ENCODE measurements at places on chromosomes 7 and 10.

GRCh38 chr7:55237156-55237893, 127.8 kb upstream of the LANCL2 start:
- no peak for DNase-seq

DNA sequence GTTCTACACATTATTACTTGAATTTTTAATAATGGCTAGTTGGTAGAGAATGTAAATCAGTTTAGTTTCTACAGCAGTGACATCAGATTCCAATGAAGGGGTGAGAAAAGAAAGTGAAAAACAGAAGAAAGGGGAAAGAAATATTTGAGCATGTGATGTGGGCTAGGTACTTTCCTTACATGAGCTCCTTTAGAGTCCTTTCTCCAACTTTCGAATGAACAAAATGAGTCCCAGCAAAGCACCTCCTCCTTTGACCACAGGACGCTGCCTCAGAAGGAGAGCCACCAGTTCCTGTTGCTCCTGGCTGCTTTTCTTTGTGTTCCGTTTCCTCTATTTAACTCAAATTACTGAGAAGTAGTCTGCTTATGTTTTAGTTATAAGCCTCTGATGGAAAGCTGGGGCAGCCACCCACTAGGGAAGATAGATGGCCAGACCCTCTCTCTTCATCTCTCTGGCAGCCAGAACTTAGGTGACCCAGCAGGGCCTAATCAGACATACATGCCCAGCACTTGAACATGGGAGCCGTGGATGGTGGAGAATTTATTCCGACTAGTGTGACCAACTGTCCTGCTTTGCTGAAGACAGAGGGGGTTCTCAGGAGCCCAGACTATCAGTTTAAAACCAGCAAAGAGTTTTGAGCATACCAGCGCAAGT, 82.4 kb upstream of the NME8 start:
- no peak for DNase-seq

GRCh38 chr10:126059076-126059826, 162.9 kb downstream of the FANK1 start:
- DNase-seq, result no peak

DNA sequence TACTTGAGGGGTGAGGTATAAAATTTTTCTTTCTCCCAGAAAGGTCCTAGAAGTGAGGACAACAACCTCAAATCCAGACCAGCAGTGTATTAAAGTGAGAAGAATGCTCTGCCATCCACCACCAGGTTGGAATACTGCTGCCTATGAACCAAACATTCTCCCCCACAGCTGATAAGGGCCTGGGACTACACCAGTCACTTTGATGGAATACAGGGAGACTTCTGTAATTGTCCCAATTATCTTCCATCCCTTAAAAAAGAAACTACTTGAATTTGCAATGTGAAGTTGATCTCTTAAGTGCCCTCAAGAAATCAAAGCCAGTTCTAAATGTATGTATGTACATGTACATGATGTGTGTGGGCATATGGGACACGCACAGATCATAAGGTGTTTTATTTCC, 3.0 kb downstream of the TBX20 start:
- no peak for DNase-seq

GRCh38 chr7:129170441-129171021, 17.9 kb upstream of the SMO start:
- DNase-seq, result no peak

GRCh38 chr7:94289071-94289470, 105.6 kb upstream of the COL1A2 start:
- DNase-seq, result no peak

GRCh38 chr10:30229536-30229935, 119.5 kb downstream of the MTPAP start:
- no peak for DNase-seq

DNA sequence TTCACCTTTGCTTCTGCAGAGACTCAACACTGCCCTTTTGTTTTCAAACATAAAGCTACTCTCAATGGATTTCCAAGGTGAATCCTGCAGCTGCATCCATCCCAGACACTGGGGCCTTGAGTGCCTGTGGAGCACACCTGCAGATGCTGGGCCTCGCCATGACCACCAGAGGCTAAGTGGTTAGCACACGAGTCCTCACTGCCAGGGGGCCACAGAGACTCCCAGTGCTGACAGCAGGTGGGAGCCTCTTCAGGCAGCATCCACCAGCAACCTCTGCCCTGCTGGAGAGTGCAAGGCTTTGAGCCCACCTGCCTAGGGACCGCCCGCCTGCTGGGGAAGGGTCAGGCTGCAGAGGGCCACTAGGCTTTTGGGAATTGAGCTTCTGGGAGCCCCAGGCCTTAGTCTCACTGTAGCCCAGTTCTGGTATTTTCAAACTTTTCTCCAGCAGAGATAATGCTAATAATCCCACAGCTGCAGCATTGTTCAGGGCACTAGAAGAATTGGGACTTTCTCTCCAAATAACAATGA, 9.4 kb upstream of the HPS1 start:
- DNase-seq, result no peak

GRCh38 chr7:45104844-45105587, 6.5 kb downstream of the TBRG4 start:
- DNase-seq, result no peak

GRCh38 chr10:95866467-95866842, 41.3 kb upstream of the CC2D2B start:
- DNase-seq, result no peak

DNA sequence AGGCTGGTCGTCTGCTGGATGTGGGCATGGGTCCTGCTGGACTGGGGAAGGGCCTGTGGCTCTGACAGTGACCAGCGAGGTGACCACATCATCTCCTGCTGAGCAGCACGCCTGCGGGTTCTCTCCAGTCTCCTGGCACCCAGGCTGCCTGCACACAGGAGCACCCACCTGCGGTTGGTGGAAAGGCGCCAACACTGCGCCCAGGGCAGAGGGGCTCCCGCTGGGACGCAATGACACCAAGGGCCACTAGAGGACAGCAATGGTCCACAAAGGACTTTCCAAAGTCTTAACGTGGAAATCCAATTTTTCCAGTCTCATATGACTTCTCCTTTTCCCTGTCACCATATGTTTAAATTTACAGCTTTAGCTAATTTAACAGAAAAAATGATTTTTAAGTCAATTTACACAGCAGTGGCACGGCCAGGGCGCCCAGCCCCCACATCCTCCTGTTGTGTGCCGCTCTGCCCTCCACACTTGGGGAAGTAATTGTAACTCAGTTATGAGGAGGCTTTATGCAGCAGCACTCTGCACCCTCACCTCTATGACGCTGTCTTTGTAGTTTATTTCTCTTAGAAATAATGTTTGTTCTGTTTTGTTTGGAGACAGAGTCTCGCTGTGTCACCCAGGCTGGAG, 38.1 kb downstream of the CFAP46 start:
- no peak for DNase-seq

DNA sequence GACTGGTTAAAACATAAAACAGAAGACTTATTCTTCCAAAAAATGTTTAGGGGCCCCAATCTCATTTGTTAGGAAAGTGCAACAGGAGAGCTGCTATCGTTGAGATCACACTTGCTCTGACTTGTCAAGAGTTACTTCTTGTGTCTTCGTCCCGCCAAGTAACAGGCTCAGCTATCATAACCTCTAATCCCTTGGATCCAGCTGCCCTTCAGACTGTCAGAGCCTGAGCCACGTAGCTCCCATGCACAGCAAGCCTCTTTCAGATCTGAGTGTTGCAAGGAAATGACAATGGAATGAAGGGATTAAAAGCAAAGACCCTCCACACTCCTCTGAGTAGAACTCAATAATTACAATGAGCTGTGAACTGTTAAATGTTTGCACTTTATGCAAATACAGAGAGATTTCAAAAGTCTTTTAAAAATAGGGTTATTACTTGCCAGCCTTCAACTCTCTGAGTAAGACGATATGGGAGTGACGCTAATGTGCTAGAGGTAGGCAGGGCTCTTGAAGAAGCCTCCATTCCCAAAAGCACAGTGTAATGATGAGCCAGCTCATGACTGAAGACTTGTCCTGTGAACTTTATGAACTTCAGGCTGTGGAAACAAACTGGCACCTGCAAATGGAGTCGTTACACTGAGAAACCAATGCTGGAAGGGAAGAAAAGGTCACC, 28.4 kb upstream of the CDK13 start:
- DNase-seq, result no peak

DNA sequence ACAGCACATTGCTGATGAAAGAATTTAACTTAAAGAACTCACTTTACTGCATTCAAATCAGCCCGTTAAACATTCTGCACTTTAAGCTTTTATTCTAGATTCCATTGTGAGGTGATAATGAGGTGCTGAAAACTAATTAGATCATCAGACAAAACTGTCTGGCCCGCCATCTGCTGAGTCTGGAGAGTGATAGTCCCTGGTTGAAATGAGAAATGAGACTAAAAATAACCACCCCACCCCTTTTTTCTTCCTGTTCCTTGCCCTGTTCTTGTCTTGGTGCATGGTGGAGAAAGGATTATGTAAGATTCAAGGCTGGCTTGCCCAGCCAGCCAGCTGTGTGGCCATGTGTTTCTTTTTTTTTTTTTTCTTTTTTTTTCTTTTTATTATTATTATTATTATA, 277.0 kb upstream of the COBL start:
- DNase-seq, result no peak

GRCh38 chr7:712381-713138, 13.9 kb upstream of the DNAAF5 start:
- no peak for DNase-seq

GRCh38 chr7:22001345-22002004, 55.8 kb upstream of the CDCA7L start:
- DNase-seq, result peak; percentile 9

DNA sequence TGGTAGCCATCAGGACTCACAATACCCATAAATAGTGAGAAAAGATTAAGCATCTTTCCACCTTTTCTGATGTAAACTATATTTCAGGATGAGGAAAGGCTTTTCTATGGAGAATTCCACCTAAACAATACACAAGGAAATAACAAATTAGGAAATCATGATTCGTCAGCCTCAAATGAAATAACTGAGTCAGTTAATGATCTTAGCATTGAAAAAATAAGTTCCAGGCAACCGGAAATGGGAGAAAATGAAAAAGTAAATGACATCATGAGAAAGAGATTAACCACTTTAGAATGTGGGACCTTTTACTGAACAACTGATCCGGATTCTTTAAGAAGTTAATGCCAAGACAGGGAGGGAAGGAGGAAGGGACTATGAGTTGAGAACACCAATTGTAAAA, 742.3 kb downstream of the TNS3 start:
- no peak for DNase-seq

GRCh38 chr7:99791021-99791420, 7.0 kb upstream of the CYP3A4 start:
- no peak for DNase-seq

DNA sequence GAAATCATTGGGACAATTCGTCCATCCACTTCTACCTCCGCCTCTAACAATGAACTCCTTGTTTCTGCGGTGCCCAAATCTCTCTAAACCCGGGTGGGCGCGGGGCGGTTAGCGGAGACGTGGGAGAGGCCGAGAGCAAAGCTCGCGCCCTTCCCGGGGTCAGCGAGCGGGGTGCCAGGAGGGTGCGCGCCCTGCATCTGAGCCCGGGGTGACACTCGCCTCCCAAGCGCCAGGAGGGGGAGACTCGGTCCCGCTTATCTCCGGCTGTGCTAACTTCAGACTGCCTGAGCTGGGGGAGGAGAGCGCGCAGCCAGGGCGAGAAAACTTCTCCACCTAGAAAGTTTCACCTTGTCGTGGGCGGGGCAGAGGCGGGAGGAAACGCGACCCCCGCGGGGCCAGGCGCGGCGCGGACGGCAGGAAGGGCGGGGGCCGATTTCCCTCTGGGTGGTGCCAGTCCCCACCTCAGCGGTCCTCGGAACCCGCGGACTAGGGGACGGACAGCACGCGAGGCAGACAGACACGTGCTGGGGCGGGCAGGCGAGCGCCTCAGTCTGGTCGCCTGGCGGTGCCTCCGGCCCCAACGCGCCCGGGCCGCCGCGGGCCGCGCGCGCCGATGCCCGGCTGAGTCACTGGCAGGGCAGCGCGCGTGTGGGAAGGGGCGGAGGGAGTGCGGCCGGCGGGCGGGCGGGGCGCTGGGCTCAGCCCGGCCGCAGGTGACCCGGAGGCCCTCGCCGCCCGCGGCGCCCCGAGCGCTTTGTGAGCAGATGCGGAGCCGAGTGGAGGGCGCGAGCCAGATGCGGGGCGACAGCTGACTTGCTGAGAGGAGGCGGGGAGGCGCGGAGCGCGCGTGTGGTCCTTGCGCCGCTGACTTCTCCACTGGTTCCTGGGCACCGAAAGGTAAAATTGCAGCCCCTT, at the start of gene MET:
Gene MET (plus strand): TSS at position 516 of the 915 bp plus-strand sequence. CDS start 26,889 bp downstream, outside the sequence.
- no peak for DNase-seq

DNA sequence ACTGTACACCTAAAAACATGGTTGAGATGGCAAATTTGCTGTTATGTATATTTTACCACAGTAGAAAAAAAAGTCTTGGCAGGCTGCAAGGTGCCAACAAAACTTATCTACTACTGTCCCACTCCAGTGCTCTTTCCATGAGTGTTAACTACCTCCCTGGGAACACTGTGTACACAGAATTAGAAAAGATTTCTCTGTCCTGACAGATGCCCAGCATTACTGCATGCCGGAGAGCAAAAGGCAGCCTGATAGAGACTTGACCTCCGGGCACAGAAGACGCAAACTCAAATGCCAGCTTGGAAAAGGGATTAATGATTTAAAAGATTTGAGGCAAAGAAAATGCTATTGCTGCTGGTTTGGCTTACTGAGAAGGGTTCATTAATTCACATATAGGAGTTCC, 228.8 kb downstream of the TMEM178B start:
- DNase-seq, result no peak

- no peak for DNase-seq
Measured at GRCh38 chr10:67912331-67912946, 28.0 kb downstream of the SIRT1 start.

GRCh38 chr10:49237985-49238384, 49.8 kb upstream of the TMEM273 start:
- no peak for DNase-seq

GRCh38 chr10:43118631-43119415, 19.4 kb upstream of the CSGALNACT2 start:
- no peak for DNase-seq

GRCh38 chr10:65430979-65431378, 1494.9 kb upstream of the LRRTM3 start:
- no peak for DNase-seq

- DNase-seq, result no peak
Measured at GRCh38 chr10:69377191-69377590, 39.5 kb downstream of the TACR2 start.

DNA sequence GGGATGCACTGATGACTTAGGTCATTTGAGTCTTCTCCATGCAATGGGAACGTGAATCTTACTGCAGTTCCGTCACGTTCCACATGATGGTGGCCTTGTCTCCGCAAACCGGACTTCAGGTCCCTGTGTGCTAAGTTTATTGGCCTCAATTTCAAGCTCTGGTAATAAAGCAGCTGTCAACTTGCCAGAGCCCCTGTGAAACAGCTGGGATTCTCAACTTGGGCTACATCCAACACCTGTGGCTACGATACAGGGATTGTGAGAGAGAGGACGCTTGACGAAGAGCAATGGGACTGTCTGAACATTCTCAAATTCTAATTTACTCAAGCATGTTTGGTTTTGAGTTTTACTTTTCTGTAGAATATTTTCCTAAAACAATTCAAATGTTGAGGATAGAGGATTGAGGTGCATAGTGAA, 174.2 kb downstream of the PTN start:
- DNase-seq, result no peak

Data from activated gamma-delta T cell treated with Interleukin-2 at 50 U/mL for 16 hours (primary cell).